ENCODE measurements at places on chromosomes 11 and 22. TPM values are rescaled to one million over a fixed set of nuclear protein-coding genes. Genes with fewer than 3 reads are reported as not detected.

GRCh38 chr11:105152021-105152512 lies 12.5 kb upstream of the CARD18 start:
- no peak for DNase-seq

DNA sequence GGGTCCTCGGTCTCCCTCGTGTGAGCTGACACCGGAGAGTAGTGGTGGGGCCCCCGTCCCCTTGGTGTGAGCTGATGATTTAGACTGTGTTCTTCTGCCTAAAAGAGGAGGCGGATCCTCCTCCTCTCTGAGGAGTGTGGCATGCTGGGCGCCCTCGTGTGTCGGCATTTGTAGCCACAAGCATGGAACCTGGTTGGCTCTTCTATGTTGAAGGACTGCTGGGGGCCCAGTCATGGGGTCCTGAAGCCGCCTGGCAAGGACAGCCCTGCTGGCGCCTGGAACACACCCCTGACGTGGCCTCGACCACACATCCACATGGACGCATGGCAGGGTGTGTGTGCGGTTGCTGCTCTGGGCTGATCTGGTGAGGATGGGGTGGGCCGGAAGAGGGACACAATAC lies 50.2 kb downstream of the AP2A2 start:
- DNase-seq: no peak

- no peak for DNase-seq
Measured at GRCh38 chr22:42287174-42287890, 16.9 kb upstream of the TCF20 start.

DNA sequence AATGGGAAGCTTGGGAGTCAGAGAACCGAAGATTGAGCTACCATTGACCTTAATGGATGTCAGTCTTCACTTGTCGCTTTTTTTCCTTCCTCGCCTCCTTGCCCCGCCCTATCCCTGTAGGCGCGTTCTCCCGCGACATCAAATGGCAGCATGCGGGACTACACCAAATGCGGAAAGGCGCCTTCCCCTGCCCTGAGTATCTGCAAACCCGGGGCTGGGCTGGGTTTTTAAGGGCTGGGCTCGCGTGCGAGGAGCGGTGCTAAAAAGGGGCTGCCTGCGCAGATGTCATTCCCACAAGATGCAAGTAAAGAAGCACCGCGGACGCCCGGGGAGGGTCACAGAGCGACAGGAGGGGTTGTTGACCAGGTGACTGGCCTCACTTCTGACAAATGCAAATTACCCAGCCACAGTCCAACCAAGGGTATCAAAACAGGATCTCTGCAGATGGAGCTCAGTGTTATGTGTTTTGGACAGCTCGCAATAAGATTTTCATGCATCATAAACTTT lies 4.7 kb upstream of the FAM111B start:
- DNase-seq: peak; percentile 69

GRCh38 chr11:496834-497564 lies 10.0 kb downstream of the RNH1 start:
- DNase-seq: peak; percentile 50

- no peak for DNase-seq
Measured at GRCh38 chr11:77035580-77035979, 1.4 kb downstream of the B3GNT6 start.

DNA sequence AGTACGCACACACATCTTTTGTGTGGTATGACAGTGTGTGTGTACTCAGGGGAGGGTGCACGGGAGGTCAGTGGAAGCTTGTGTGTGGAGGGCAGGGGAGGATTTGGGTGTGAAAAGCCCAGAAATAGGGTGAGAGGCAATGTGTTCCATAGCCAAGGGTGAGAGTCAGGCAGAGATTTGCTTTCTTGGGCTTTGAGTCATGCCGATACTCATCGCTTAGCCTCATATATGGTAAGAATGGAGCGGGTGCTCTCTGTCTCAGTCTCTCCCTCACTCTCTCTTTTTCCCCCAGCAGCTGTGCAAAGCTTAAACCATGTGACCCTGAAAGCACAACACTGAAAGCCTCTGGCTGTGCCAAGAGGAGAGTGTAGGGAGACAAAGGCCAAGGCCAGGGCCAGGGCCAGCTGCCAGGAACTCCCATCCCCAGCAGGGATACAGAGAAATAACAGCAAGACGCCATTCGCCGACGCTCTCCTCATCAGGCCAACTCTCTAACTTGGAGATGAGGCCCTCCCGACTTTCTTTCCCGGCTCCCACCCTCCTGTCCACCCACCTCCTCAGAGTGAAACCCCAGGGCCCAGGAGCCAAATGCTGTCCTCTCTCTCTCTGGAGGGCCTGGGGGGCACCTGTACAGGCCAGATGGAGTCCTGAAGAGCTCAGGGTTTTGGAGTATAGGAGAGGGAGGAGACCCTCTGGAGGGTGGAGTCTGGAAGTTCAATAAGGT lies 20.3 kb upstream of the MICAL3 start:
- DNase-seq: peak; percentile 89

Gene MB
- 14,884 TPM for polyA plus RNA-seq

Gene FXYD2
- polyA plus RNA-seq: 2.1 TPM
